Activated CD8-positive, alpha-beta memory T cell treated with anti-CD3 and anti-CD28 coated beads for 1 hour (primary cell): ENCODE measurements at places on chromosomes 4 and X.

DNA sequence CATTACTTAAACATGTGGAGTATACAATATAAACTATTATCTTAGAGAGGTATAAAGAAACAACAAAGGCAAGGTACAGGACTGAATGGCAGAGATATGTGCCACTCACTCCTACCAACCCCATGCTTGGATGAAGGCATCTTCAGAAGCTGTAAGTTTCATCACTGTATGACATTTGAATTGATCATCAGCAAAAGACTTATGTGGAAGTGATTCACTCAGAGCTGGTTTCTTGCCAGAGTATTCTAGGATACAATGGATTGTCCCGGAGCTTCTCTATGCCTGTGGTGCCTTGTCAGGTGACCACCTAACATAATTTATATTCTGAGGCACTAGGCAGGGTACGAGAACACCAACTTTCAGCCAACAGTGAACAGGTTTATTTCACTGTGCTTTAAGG lies 392.2 kb downstream of the PPP1R2C start:
- DNase-seq: no peak

DNA sequence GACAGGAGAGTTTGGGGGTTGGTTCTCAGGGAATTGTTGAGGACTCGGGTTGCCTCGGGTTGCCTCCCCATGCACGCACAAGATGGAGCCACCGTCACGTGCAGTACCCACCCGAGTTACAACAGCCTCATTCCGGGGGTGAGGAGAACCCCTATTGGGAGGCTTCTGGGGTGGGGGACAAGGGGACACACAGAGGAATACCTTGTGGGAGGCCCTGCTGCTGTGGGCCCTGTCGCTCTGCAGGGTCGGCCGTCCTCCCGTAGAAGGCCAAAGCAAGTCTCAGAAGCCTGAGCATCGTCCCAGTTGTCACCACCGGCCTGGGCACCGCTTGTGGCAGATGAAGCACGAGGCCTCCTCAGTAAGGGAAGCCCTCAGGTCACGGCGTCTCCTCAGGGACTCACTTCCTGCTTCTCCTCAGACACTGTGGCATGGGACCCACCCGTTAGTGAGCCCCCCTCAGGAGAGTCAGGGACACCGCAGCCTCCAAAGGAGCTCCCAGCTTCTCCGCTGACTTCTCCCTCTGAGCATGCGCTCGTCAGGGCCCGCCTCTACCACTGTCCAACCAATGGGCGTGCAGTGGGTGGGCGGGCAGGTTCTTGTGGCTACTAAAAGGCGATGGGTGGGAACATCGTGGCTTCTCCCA lies at the start of gene CT55:
Gene CT55 (minus strand): TSS at position 522 of the 643 bp plus-strand sequence. CDS start 227 bp downstream, at position 295.
- no peak for DNase-seq

DNA sequence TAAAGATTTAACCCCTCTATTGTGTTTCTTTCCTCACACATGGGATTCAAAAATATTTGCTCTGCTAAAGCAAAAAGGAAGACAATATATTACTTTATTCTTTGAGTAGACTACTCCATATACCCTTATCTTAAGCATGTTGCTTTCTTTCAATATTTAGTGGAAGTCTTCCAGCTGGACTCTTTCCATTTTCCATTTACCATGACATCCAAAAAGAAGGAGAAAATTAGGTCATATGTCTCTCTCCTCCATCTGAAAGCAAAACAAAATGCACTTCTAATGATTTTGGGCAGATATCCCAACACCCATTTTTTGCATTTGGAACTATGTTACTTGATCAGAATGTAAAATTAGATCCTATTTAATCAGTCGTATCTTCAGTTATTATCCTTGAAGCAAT lies 1336.5 kb downstream of the PCDH19 start:
- DNase-seq: no peak

DNA sequence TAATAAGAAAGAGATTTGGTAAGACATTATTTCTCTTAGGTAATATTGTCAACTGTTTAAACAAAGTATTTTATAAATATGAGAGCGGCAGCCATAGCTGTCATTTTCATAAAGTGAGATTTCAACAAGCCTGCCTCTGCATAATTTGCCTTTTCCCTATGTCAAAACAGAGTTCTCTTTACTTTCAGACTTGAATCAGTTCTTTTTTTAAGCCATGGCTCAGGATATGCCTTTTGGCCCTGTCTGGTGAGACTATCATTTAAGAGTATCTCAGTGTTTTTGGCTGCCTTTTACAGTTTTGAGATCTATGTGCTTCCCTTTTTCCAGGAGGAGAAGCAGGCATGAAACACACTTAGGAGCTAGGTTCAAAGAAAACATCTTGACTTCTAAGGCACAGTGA lies 7.5 kb upstream of the GUCY1A1 start:
- no peak for DNase-seq

- no peak for DNase-seq
Measured at GRCh38 chrX:66410806-66411205, 228.1 kb downstream of the EDA2R start.

GRCh38 chrX:110403441-110404238 lies 45.0 kb downstream of the RTL9 start:
- no peak for DNase-seq

- no peak for DNase-seq
Measured at GRCh38 chr4:98394134-98394533, 132.9 kb downstream of the RAP1GDS1 start.

DNA sequence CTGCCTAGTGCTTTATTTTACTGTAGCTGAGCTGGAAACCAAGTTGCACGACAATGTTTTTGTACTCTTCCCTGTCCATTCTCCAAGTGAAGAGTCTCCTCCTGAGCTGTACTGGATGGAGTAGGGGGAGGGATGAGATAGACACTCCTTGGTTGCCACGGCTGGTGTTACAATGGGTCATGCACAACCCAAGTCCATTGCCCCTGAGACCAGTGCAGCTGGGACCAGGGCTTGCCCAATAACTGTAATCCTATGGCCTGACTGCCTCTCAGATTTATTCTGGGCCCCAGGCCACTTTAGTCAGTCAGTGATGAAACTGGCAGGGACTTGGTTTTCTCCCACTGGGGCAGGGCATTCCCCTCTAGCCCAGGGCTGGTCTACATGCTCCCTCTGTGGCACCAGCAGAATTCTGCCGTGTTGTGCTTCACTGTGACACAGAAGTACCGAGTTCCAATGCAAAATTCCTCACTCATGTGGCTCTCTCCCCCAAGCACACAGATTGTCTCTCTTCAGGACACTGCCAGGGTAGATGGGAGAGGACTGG lies 203.3 kb upstream of the PCDH18 start:
- DNase-seq: no peak

DNA sequence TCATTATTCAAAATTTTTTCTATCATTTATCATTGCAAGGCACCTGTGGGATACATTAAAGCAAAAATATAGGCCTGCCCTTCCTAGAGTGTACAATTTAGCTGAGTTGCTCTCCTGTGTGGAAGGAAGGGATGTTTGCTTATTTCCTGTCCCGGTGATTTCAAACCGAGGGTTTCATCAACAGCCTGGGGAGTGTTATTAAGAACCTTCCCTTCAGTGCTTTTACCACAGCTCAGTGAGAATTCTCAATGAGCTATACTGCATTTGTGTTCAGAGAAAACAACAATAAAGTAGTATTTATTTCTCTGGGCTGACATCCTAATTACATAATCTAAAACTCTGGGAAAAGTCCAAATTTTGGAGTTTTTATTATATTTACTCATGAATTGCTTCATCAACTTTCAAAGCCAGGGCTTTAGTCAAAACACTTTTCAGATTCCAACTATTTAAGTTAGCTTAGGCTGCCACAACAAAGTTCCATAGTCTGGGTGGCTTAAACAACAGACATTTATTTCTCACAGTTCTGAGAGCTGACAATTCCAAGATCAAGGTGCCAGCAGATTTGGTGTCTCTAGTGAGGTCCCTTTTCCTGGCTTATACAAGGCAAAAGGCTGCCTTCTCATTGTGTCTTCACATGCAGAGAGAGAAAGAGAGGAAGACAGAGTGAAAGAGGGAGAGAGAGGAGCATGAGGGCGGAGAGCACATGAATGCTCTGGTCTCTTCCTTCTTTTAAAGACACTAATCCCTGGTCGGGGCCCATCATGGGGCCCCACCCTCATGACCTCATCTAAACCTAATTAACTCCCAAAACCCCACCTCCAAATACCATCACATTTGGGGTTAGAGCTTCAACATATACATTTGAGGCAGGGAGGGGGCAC lies 62.6 kb downstream of the MMRN1 start:
- DNase-seq: no peak

- no peak for DNase-seq
Measured at GRCh38 chrX:68982476-68982875, 153.7 kb downstream of the EFNB1 start.

DNA sequence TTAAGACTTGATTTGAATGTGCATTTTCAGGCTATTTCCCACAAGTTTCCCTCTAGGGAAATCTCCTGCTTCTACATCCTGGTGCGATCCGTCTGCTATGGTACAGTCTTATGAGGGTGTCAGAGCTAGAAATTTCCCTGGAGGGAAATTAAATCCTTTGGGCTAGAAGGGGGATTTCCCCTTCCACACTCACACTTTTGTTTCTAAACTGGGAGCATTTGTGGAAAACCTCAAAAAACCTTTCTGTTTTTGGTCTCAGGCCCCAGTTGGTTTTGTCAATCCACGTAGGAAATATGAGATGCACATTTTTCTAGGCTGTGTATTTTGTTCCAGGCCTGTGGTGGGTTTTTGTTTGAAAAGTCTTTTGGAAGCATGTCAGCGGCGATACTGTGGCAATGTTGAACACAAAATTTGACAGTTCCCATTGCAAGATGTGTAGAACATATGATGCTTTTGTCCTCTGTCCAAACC lies 17.8 kb downstream of the HMGB3 start:
- no peak for DNase-seq

DNA sequence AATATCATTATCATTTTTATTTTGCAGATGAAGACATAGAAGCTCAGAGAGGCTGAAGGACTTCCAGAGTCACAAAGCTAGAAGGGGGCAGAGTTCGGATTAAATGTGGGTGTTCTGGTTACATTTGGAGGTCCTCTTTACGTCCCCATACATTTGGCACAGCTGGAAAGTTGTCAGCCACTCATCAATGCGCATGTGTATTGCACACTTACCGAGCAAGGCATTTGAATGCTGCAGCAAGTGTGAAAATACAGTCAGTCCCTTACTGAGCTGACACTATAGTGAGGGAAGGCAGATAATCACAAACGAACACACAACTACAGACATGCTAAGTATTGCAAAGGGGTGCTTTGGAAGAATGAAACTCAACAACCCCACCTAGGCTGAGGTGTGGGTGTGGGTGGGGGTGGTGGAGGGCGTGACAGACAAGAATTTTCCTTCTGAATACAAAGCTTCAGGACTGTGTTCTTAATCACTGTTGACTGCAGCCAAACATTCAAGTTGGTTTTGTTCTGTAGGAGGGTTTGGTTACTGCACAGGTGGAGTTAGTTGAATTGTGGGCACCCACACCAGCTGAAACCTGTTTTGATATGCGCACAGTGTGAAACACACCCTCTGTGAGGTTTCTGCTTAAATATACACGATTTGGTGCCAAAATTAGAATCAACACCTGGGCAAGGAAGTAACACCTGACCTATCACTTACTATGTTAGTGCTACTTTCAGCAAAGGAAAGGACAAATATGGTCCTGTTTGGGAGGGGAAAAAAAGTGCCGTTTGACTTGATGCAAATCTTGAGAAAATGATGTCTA lies 72.4 kb downstream of the COQ2 start:
- DNase-seq: no peak
